ENCODE measurements at places on chromosomes 3 and 15.

DNA sequence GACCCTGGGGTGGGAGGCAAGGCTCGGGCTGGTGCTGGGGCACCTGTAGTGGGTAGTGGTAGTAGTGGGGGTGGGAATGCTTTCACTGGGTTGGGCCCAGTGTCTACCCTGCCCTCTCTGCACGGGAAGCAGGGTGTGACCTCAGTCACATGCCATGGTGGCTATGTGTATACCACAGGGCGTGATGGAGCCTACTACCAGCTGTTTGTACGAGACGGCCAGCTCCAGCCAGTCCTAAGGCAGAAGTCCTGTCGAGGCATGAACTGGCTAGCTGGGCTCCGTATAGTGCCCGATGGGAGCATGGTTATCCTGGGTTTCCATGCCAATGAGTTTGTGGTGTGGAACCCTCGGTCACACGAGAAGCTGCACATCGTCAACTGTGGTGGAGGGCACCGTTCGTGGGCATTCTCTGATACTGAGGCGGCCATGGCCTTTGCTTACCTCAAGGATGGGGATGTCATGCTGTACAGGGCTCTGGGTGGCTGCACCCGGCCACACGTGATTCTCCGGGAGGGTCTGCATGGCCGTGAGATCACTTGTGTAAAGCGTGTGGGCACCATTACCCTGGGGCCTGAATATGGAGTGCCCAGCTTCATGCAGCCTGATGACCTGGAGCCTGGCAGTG is 5.2 kb downstream of the DALRD3 start:
- DNase-seq, result no peak

- DNase-seq, result no peak
These were observed 9.4 kb downstream of the FAM174B start for GRCh38 chr15:92646216-92646615.

DNA sequence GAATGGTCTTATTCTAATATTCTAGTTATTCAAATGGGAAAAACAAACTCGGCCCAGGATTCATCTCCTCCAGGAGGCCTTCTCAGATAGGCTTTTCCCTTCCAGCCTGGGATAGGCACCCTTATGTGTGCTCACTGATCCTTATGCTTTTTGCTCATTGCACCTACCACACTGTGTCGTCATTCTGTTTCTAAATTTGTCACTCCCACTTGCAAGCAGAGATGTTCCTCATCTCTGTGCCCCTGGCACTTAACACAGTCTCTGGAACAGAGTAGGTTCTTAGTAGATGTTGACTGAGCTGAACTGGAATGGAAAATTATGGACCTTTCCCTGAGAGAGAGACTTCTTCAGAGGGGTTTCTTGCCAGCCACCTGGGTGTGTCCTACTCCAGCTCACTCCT is 18.7 kb upstream of the SPG11 start:
- no peak for DNase-seq

DNA sequence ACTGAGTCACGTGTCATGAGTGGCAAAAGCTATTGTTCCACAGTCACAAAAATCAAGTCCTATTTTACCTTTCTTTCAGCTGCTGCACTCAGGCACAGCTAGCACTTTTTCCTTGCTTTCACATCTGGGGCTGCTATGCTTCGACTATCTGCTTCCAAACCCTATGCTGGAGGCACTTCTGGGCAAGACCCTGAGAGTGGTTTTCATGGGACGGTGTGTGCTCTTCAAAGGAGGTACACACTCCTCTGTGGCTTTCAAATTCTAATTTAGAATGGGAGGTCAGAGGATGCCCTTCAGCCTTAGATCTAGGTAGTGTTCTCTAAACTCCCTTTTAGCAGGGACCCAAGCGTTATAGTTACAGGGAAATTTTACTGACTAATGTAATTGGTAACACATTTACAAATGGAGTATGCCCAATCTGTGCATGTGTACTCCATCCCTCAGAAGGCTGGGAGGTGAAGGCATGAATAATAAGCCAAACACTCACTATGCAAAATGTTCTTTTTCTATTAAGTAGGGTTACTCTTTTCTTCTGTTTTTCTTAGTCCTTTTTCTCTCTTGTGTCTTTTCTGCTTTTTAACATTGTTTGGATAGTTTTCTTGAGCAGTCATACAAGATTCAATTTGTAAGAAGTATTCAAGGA is 188.3 kb downstream of the LSAMP start:
- DNase-seq, result peak; percentile 19
